ENCODE measurements at places on chromosomes 7 and 10.

- H3K4me1 ChIP-seq, result no peaks in the 10 kb centered on the region
- no peak overlapping the region for H3K4me3 ChIP-seq
- no peaks in the 10 kb centered on the region for H3K27me3 ChIP-seq
- H3K27ac ChIP-seq, result no peak overlapping the region
Measured at GRCh38 chr10:132527339-132528063, 10.1 kb upstream of the INPP5A start.

- H3K27me3 ChIP-seq, result no peaks in the 10 kb centered on the region
- no peaks in the 10 kb centered on the region for H3K36me3 ChIP-seq
- no peak overlapping the region for H3K4me3 ChIP-seq
- H3K27ac ChIP-seq, result no peak overlapping the region
- H3K4me1 ChIP-seq, result no peaks in the 10 kb centered on the region
Measured at GRCh38 chr10:29372920-29373319, 84.0 kb downstream of the LYZL1 start.

DNA sequence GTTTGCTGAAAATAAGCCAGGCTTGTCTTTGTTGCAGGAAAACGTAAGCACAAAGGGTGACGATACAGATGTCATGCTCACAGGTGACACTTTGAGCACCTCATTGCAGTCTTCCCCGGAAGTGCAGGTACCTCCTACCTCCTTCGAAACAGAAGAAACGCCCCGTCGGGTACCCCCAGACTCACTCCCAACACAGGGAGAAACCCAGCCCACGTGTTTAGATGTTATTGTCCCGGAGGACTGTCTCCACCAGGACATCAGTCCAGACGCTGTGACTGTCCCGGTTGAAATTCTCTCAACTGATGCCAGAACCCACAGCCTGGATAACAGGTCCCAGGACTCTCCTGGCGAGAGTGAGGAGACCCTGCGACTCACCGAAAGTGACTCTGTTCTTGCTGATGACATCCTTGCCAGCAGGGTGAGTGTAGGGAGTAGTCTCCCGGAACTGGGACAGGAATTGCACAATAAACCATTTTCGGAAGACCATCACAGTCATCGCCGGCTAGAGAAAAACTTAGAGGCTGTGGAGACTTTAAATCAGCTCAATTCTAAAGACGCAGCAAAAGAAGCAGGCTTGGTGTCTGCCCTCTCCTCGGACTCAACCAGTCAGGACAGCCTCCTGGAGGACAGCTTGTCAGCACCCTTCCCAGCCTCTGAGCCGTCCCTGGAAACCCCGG lies 18.3 kb upstream of the BHLHA15 start:
- H3K27ac ChIP-seq, result no peak overlapping the region
- H3K36me3 ChIP-seq, result peaks cover 6% of the 10 kb centered on the region
- no peaks in the 10 kb centered on the region for H3K27me3 ChIP-seq
- H3K4me3 ChIP-seq, result no peak overlapping the region
- no peaks in the 10 kb centered on the region for H3K4me1 ChIP-seq
- no peak for DNase-seq

DNA sequence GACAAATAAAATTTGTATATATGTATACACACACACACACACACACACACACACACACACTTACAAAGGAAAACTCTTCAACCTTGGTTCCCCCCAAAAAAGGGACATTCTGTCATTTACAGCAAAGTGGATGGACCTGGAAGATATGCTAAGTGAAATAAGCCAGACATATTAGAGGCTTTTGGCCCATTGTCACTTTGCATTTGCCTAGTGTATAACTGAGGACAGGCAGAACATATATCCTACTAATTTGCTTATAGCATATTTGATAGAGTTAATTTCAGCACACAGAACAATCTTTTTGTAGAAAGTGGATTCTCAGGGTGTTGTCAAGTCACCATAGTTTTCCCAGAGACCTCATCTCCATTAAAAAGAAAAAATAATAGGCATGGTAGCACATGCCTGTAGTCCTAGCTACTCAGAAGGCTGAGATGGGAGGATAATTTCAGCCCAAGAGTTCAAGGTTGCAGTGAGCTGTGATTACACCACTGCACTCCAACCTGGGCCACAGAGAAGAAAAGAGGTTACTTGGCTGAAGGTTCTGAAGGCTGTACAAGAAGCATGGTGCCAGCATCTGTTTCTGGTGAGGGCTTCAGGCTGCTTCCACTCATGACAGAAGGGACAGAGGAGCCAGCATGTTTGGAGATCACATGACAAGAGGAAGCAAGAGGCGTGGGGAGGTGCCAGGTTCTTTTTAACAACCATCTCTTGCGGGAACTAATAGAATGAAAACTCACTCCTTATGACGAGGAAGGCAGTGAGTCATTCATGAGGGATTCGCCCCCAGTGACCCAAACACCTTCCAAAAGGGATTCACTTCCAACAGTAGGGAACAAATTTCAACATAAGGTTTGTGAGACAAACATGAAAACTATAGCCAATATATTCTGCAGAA lies 135.6 kb downstream of the TMEM168 start:
- DNase-seq, result no peak
- H3K4me1 ChIP-seq, result no peaks in the 10 kb centered on the region
- H3K36me3 ChIP-seq, result no peaks in the 10 kb centered on the region
- no peak overlapping the region for H3K27ac ChIP-seq

- no peak overlapping the region for H3K4me3 ChIP-seq
- no peak overlapping the region for H3K27ac ChIP-seq
- no peaks in the 10 kb centered on the region for H3K36me3 ChIP-seq
- no peak for DNase-seq
- no peaks in the 10 kb centered on the region for H3K4me1 ChIP-seq
Measured at GRCh38 chr7:14321947-14322346, 332.5 kb upstream of the ETV1 start.

GRCh38 chr7:67990003-67990402 lies 993.4 kb downstream of the TYW1 start:
- no peak overlapping the region for H3K4me3 ChIP-seq
- H3K4me1 ChIP-seq, result no peaks in the 10 kb centered on the region
- H3K27ac ChIP-seq, result no peak overlapping the region
- DNase-seq, result no peak

DNA sequence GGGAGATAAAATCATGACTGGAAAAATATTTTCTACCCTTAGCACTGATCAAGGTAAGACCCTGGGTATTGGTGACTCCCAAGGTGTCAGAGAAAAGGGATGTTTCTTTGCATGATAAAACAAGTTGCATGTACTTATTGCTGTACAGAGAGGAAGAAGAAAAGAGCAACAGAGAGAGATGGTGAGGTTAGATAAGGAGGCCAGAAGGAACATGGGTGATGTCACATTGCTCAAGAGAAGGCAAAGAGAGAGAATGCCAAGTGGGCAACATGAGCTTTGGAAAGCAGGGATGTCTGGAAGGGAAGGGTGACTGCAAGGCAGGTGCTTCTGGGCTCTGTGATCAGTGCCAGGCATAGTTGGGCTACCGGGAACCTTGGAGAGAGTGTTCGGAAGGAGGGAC lies 65.1 kb upstream of the ADARB2 start:
- DNase-seq, result no peak
- no peak overlapping the region for H3K4me3 ChIP-seq
- no peaks in the 10 kb centered on the region for H3K36me3 ChIP-seq
- H3K27me3 ChIP-seq, result no peaks in the 10 kb centered on the region

DNA sequence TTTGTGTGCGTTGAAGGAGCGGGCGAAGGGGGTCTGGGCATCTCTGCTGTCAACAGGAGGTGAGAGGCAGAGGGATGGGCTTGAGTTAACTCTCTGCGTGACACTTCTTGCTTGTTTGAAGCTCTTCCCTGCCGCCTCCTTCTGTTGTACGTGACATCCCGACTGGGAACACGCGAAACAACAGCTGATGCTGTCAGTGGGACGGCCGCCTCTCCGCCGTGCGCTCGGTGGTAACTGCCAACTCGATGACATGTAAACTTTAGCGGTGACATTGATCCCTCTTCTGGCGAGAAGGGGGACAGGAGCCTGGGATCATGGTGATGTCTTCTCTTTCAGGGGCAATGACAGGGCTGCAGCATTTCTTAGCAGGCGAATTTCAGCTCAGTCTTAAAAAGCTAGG lies 394.5 kb downstream of the TYW1 start:
- no peaks in the 10 kb centered on the region for H3K27me3 ChIP-seq
- DNase-seq, result no peak

- H3K4me1 ChIP-seq, result no peaks in the 10 kb centered on the region
- no peak overlapping the region for H3K4me3 ChIP-seq
- DNase-seq, result no peak
- H3K27ac ChIP-seq, result no peak overlapping the region
- H3K27me3 ChIP-seq, result no peaks in the 10 kb centered on the region
Measured at GRCh38 chr7:103560136-103560535, 114.1 kb upstream of the SLC26A5 start.

- H3K4me3 ChIP-seq, result no peak overlapping the region
- H3K36me3 ChIP-seq, result no peaks in the 10 kb centered on the region
- no peak for DNase-seq
- H3K27me3 ChIP-seq, result no peaks in the 10 kb centered on the region
- H3K27ac ChIP-seq, result no peak overlapping the region
Measured at GRCh38 chr10:11237571-11237970, 219.9 kb downstream of the CELF2 start.

DNA sequence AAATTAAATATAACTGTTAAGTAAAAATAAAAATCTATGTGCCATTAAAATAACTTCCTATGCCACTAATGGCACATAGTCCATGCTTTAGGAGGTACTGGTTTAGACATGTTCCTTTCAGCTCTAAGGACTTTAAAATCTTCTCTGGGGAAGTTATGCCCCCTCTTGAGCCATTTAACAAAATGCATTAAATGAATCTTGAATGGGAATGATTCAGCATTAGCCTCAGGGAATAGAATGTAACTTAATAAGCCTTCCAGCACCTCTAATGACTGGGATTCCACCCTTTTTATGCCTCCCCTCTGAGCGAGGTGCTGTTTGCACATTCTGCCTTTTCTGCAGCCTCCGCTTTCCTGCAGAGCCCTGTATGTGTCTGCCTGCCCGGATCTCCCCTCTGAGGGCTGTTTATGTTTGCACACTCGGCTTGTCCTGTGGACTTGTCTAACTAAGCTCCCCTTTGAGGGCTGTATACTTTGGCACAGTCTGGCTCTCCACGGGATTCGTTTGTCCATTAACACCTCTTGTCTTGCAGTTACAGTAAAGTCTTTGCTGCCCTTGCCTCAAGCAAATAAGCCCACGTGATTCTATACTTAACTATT lies 108.4 kb upstream of the HPS1 start:
- H3K27me3 ChIP-seq, result no peaks in the 10 kb centered on the region
- DNase-seq, result no peak
- no peak overlapping the region for H3K4me3 ChIP-seq
- H3K4me1 ChIP-seq, result no peaks in the 10 kb centered on the region
- no peak overlapping the region for H3K27ac ChIP-seq

DNA sequence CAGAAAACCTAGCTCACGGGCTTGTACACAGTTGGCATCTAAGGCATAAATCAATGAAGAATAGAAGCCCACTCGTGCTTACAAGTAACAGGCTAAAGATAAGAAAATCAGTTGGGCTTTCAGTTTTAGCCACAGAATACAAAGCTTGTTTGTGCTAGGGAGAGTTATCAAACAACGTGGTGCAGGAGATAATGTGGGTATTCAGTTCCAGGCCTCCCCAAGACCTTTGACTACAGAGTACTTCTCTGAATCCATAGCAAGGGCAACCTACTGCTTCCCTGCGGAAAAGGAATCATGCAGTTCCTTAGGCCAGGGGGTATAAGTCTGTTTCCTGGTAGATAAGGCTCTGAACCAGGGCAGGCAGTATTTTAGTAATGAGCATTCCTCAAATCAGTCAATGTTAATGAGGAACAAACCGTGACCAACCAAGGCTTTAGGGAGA lies 219.5 kb upstream of the CSTF2T start:
- peak overlapping the region; percentile 47 for H3K27ac ChIP-seq
- H3K4me3 ChIP-seq, result no peak overlapping the region
- no peaks in the 10 kb centered on the region for H3K27me3 ChIP-seq
- no peaks in the 10 kb centered on the region for H3K36me3 ChIP-seq
- no peak for DNase-seq

Data from aorta (tissue), 5 donors.